Sigmoid colon (tissue), 7 donors: ENCODE measurements at places on chromosomes 16 and 17. TPM values are rescaled to one million over a fixed set of nuclear protein-coding genes. Genes with fewer than 3 reads are reported as not detected.

The RAMP2 gene
- 26.6 TPM for total RNA-seq

The CBX2 gene
- 0.36 TPM for total RNA-seq

The CPHXL2 gene
- total RNA-seq = not detected

The GRIN2C gene
- not detected for total RNA-seq

The PRSS33 gene
- total RNA-seq = not detected

The SP6 gene
- not detected for total RNA-seq

The SLC5A10 gene
- total RNA-seq = not detected

GRCh38 chr16:55349867-55350266 lies 25.9 kb downstream of the IRX6 start:
- no peak for DNase-seq

DNA sequence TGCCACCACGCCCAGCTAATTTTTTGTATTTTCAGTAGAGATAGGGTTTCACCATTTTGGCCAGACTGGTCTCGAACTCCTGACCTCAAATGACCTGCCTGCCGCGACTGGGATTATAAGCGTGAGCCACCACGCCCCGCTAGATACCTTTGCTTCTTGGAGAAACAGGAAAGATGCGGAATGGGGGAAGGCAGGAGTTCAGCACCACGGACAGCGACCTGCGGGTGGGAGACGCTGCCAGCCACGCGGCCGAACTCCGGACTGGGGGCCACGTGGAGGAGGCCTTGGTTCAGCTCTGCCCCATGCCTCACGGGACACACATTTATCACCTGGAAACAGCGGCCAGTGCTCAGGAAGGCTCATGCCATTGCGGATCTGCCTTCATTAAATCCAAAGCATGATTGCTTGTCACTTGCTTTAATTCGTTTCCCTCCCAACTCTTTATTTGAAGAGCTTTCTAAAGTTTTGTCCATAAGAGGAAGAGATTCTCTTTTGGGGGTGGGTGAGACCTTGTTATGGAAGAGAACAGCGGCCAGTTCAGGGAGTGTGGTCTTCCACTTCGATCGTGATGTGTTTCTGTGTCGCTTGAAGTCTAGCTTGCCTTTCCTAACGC lies 219.9 kb downstream of the ENGASE start:
- DNase-seq = no peak

- DNase-seq = no peak
Observed at GRCh38 chr16:53043428-53043831, 9.3 kb downstream of the CHD9NB start.

GRCh38 chr16:19843371-19843770 lies 41.3 kb downstream of the GPRC5B start:
- DNase-seq = peak; percentile 14

- DNase-seq = no peak
Observed at GRCh38 chr17:74410001-74410443, 21.9 kb upstream of the GPRC5C start.

GRCh38 chr16:15701367-15701766 lies 51.3 kb downstream of the NDE1 start:
- no peak for DNase-seq

- DNase-seq = no peak
Observed at GRCh38 chr17:70053241-70054234, 21.5 kb upstream of the KCNJ16 start.

- peak; percentile 43 for DNase-seq
Observed at GRCh38 chr16:87129771-87130170, 187.4 kb downstream of the C16orf95 start.

GRCh38 chr16:66003201-66003600 lies 363.3 kb upstream of the CDH5 start:
- no peak for DNase-seq

- DNase-seq = no peak
Observed at GRCh38 chr16:74657870-74658642, 8.6 kb downstream of the RFWD3 start.

DNA sequence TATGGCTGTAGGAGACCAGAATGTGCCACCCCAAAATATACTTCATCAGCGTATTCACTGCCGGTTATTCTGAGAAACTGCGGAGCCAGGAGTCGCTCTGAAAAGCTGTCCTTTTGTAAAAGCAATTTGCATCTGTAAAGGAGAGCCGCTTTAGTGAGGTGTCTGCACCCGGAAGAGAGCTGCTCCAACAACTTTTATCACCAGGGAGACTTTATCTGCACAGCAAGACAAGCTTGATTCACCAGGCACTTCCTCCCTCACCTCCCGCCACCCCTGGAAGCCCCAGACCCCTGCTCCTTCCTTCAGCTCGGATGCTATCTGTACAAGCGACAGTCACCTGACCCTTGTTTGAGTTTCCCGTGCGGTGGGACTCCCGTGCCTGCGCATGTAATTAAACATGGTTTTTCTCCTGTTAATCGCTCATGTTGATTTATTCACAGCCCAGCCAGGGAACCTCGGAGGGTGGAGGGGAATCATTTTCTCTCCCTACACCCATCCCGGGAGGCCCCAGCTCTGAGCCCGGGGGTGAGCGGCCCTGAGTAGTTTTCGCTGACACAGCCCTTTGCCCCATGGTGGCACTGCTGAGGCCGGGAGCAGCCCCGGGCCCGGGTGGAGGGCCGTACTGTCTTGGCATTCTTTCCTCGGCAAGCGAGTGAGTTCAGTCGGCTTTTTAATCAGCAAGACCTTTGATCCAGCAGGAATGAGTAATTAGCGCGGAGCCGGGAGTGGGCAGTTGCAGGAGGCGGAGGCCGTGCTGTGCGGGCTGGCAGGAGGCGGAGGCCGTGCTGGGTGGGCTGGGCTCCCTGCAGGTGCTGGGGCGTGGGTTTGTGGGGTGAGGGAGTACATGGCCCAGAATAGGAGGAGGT lies 222.7 kb upstream of the CIBAR2 start:
- DNase-seq = no peak

- DNase-seq = no peak
Observed at GRCh38 chr16:90083139-90083538, 6.0 kb upstream of the PRDM7 start.

DNA sequence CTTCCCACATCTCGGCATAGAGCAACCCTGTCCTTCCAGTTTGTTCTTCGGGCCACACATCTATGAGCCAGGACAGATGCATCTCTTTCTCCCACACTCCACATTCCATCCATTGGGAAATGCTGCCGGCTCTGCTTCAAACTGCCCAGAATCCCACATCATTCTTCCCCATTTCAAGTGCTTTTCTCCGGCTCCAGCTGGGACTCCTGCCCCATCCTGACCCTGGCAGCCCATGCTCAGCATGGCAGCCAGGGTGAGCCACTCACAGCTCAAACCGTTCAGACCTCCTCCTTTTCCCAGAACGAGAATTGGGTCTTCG lies 132.8 kb upstream of the SDK2 start:
- no peak for DNase-seq

- DNase-seq = no peak
Observed at GRCh38 chr17:60423865-60424264, 1.6 kb downstream of the CHCT1 start.
